Activated CD8-positive, alpha-beta memory T cell treated with anti-CD3 and anti-CD28 coated beads for 24 hours (primary cell): ENCODE measurements at places on chromosomes 1 and 21.

DNA sequence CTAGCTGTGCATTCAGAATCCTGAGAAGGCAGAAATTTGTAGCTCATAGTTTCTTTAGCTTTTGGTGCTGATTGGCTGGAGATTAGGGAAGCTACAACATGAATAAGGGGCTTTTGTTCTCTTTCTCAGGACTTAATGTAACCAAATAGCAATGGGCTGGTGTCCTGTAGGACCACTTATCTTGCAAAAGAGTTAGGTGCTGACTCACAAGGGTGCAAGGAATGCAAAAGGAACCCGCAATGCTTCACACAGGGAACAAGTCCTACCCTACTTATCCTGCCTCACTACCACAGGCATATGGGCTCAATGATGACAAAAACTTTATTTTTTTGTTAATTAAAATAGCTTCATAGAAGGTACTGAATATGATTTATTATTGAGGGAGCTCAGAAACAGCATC lies 541.5 kb downstream of the AMY1C start:
- no peak for DNase-seq

- DNase-seq, result no peak
Measured at GRCh38 chr1:65958561-65959350, 166.1 kb downstream of the PDE4B start.

DNA sequence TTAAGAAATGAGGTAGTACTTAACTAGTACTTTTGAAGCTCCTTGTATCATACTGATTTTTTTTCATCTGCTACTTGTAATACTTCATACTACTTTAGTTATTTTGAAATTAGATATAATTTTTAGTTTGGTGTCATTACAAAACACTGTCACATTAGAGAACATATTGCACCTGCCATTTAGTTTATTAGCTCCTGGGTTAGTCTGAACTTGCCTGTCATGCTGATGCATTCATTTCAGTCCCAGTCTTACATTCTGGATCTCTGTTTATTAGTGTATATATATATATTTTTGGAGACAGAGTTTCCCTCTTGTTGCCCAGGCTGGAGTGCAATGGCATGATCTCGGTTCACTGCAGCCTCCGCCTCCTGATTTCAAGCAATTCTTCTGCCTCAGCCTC lies 50.3 kb downstream of the DYRK1A start:
- no peak for DNase-seq

DNA sequence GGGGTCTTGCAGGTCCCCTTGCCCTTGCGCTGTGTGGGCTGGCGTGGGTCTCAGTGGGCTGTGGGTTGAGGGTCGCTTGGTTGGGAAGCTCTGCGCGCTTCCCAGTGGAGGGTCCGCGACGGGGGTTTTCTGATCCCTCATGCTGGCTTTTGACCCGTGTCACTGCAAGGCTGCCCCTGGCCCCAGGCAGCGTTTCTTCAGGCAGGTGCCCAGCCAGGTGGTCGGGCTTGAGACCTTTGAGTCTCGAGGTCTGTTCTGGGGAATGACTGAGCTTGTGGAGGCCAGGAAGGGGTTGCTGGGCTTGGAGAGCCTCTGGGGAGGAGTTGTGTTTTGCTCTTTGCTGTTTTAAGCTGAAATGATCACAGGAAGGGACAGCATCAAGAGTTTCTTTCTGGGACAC lies 5.3 kb downstream of the SKI start:
- DNase-seq, result no peak

- no peak for DNase-seq
Measured at GRCh38 chr1:170714163-170714562, 50.2 kb downstream of the PRRX1 start.

DNA sequence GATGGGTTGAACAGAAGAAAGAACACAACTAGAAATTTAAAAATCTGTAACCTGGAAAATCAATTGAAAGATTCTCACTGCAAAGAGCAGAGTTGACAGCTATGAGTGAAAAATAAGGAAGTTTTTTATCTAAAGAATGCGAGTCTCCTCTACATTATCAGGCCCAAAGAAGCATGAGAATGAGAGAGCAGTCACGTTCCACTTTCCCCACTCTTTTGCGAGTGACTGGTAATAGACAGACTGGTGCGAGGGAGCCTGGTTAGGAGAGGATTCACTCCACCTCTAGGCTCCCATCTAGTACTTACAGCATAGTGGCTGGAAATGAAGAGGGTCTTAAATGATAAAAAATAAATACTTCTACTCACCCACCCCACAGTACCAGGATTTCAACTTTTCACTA lies 52.0 kb downstream of the PRDX6 start:
- no peak for DNase-seq

GRCh38 chr21:40099809-40100208 lies 232.6 kb downstream of the PCP4 start:
- no peak for DNase-seq

- peak; percentile 32 for DNase-seq
Measured at GRCh38 chr1:29397256-29397590, 160.9 kb downstream of the PTPRU start.

GRCh38 chr1:205032508-205032907 lies 10.5 kb upstream of the CNTN2 start:
- DNase-seq, result no peak

- DNase-seq, result no peak
Measured at GRCh38 chr1:33163621-33164519, 18.0 kb downstream of the TRIM62 start.

DNA sequence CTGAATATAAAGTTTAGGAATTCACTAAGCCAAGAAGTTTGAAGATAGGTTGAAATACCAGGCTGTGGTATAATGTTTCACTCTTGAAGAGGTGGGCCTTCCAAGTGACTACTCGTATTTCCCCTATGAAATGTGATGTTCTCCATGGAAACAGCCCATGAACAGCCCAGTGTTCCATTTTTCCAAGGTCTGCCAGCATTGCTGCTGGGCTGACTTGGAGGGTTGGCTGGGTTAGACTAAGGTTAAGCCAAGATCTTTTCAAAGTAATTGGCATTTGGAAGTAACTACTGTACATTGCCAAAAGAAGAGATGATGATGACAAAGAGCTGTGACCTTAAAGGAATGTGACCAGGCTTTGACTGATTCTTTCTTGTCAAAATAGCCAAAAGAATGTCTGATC lies 73.8 kb downstream of the RPE65 start:
- DNase-seq, result no peak

DNA sequence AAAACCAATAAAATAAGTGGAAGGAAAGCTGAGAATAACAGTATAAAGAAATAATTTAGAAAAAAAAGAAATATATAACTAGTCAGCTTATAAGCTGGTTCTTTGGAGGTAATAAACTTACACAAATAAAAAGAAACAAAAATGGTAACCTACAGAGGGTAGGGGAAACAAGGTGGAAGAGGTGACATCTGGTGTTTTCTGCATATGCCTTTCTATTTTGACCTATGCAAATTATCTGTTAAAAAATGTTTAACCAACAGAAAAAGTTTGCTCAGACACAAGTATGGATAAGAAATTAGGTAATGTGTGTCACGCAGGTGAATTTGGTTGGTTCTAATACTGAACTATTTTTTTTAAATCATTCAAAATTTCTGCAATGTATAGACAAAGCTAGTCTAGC lies 53.6 kb upstream of the DMRTA2 start:
- no peak for DNase-seq

DNA sequence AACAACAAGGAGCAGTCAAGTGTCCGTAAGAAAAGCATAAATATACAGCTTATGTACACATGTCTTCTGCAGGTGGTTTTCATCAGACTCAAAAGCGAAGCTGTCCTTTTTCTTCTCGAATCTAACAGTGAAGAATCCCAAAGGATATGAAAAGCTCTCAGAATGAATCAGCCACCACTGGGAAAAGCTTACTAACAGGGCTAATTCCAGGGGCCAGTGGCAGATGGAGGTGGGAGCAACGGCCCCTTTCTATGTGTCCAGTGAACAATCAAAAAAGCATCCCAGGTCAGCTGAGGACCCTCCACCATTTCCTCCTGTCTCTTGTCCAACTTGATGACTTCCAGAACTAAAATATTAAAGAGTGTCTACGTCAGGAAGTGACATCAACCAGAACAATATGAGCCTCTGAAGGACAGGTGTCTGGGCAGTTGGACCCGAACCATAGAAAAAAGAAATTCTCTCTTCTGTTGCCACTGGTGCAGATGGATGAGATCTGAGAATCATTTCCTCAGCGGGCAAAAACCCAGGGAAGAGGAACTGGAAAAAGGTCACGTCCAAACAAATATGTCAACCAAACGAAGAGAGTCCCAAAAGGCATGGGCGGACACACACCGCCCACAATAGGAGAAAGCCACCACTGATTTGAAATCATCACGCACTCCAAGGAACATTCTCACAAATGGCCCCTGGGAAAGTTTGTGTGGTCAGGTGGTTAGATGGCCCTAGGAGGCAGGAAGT lies 70.4 kb upstream of the TIAM1 start:
- DNase-seq, result no peak

GRCh38 chr1:51966559-51966958 lies 23.9 kb downstream of the RAB3B start:
- no peak for DNase-seq

DNA sequence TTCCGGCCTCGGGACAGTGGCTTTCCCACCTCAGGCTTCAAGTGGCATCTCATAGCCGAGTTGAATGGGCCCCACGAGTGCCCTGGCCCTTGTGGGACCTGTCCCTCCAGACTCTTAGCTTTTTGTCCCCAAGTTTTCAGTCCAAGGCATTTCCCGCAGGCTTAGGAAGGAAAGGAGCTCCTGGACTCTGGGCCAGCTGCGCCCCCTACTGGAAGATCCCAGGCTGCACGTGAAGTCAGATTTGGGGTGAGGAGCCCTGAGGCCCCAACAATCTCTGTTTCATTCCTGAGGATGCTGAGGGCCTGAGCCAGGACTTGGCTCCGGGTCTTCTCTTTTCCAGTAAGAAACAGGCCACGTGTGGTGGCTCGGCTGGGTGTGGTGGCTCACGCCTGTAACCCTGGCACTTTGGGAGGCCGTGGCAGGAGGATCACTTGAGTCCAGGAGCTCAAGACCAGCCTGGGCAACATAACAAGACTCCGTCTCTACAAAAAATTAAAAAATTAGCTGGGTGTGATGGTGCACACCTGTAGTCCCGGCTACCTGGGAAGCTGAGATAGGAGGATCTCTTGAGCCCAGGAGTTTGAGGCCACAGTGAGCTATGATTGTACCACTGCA lies 67.4 kb downstream of the ARHGEF10L start:
- peak; percentile 63 for DNase-seq

- no peak for DNase-seq
Measured at GRCh38 chr1:199725002-199725565, 302.4 kb upstream of the NR5A2 start.

DNA sequence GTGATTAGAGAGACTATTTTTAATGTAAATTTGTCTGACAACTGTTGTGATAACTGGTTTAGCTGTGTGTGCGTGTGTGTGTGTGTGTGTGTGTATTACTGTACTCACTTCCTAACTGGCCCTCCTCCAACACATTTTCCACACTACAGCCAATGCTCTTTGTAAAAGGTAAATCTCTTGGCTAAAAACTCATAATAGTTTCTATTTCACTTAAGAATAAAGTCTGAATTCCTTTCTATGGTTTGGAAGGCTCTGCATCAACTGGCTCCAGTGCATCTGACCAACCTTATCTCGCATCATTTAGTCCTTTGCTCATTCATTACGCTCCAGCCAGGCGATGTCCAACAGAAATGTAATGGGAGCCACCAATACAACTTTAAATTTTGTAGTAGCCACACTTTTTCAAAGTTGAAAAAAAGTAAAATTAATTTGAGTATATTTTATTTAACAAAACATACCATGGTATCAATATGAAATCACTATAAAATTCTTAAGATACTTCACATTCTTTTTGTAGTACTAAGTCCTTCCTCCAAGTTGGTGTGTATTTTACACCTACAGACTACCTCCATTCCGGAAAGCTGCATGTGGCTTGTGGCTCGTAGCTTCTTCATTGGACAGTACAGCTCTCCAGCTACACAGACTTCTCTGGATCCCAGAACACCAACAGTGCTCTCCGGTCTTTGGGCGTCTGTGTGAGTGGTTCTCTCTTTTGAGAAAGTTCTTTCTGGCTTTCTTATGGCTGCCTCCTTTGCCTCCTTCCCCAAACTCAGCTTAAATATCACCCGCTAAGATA lies 68.9 kb downstream of the NRIP1 start:
- DNase-seq, result no peak

DNA sequence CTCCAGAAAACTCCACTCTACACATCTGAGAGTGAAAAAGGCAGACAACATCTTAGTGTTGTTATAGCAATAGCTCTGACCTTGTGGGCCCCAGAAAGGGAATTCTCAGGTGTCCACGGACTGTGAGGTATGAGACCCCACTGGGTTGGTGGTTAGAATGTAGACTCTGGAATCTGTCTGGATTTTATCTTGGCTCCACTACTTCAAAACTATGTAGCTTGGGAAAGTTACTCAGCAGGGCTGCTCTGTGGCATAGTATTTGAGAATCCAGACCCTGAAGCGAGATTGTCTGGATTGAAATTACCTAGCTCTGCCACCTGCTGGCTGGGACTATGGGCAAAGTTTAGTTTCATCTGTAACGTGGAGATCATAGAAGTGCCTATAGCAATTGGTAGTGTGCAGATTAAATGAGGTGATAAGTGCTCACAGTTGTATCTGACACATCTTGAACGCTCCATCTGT lies 25.8 kb downstream of the PRDM2 start:
- DNase-seq, result no peak

DNA sequence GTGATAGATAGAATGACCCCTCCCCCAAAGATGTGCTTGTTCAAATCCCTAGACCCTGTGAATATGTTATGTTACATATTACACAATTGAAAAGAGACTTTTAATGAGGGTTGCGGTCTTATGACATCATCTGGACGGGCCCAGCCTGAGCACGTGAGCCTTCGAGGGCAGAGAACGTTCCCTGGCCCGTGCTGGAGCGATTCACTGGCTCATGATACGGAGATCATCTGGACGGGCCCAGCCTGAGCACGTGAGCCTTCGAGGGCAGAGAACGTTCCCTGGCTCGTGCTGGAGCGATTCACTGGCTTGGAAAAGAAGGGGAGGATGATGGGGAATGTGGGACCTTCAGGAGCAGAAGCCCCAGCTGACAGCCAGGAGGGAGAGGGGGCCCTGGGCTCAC lies 34.4 kb upstream of the COL18A1 start:
- DNase-seq, result no peak

DNA sequence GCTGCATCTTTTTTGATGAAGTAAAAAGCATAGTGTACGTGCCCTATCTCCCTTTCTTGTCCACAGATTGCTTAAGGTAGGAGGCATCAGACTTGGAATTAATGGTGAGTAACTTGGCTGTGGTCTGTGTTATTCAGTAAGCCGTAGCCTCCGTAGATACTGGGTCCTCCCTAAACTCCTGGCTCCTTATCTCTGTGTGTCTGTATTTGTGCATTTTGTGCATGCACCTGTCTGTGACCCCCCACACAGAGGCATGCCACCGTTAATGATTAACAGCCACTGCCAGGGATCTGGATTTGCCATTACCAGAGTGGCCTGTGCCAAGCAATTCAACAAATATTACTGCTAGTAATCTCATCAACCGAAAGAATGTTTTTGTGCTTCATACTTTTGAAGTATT lies 31.9 kb downstream of the MAP3K21 start:
- DNase-seq, result no peak
